Amniotic stem cell (primary cell): ENCODE measurements at places on chromosomes 5 and 9.

DNA sequence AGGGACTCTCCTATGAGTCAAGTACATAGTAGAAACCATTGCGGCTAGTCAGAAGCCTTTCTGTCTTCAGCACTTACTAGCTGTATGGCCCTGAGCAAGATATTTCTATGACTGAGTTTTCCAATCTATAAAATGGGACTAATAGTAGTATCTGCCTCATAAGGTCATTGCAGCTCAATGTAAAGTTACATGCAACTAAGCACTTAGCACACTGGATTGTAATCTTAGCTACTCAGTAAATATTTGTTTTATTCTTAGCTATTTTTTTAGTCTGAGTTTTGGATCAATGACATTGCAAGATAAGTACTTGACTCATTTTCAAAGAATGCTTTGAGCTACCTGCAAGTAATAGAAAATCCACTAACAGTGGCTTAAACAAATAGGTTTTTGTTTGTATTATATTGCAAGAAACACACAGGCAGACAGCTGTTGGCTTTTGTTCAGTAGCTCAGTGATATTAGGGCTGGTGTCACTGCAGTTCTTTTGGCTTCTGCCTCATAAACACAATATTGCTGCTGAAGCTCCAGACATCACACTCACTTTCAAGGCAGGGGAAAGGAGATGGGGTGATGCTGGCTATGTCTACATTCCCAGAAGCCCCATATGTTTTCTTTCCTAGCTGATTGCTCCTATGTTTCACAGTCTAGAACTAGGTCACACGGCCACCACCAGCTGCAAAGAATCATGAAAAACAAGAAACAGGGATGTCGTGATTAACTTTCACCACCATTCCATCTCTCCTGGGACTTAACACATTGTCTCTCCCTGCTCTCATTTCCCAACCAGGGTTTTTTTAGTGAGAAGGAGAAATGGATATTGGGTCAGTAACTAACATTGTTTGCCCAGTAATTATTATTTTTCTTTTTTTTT is 26.9 kb upstream of the FAT2 start:
- no peak for DNase-seq

DNA sequence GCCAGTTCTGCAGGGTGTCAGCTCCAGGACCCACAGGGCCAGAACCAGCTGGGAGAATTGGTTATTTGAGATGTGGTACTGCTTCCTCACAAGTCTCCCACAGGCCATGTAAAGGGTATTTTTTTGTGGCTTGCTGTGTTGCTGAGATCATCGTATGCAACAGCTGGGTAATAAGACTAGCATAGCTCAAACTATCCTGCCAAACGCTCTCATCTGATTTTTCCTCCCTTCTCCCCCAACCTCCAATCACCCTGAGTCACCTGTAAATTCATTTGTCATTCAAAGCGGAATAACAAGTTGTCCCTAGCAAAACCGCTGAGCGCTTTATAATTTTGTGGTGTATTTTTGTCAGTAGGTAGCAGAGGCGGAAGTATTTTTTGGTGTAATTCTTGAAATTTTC is 63.2 kb downstream of the NSG2 start:
- DNase-seq, result no peak

- no peak for DNase-seq
These were observed 50.4 kb upstream of the CDKN2AIPNL start for GRCh38 chr5:134462047-134462575.

DNA sequence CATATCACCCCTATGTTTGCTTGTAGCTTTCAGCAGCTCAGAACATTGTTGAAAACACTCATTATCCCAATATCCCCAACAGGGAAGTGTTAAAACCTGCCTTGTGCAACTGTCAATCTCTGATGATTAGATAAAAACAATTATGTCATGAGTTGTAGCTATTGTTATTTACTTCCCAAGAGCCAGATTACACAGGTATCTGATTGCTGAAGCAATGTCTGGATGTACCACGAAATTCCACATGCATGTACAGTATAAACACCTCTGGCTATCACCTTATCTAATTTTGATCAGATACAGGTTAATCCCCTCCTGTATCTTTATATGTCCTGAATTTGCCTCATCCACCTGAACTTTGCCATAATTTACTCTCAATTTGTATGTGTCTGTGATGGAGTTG is 38.7 kb downstream of the TMC1 start:
- no peak for DNase-seq

DNA sequence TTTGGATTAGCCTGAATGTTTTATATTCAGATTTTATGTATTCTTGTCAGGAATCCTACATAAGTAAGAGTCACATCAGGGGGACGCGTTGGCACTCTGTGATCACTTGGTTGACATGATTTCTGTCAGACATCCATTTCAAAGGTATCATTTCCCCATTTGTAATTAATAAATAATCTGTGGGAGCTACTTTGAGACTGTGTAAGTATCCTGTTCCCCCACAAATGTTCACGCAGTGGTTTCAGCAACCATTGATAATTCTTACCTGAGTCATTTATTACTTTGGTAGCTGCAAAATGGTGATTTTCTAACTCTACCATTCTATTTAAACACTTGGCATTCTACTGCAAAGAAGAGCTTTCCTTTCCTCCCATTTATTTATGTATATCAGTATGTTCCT is 56.9 kb upstream of the TBC1D2 start:
- no peak for DNase-seq

DNA sequence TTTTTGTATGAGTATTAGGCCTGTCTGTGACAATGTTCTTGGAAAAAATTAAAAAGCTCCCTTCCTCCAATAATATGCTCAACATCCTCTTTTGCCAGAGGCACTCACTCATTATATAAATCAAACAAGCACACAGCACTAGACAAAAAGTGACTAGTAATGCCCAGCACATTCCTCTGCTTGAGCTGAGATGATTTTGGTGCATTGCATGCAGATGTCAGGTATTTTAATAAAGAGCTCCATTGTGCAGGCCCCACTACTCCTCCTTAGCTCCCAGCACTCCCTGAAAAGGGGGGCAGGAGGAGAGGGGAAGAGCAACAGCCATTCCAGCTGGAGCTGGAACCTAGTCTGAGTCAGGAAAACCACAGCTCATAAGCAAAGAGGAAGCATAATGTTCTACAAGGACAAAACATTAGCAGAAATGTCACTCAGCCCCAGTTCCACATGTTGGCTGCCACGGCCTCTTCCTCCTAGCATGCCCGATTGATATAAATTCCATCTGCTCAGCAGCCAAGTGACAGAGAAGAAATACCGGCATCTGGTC is 348.5 kb downstream of the BNC2 start:
- peak; percentile 58 for DNase-seq

- no peak for DNase-seq
These were observed 8.7 kb upstream of the ERAP1 start for GRCh38 chr5:96816411-96816939.

DNA sequence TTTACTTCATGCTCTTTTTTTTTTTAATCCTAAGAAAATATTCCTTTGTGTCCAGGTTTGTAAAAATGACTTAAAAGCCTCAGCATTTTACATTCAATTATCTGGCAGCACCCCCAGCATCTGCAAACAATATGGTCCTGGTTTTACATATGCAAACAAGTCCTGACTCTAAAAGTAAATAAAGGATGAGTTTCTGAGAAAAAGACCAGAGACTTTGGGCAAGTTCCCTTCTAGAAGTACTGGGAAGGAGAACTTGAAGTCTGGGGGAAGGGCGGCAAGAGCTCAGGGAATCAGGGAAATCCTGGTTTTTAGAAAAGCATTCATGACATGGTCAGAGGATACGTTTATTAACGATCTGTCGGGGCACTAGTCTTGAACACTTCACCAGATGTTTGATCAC is 25.8 kb downstream of the COL23A1 start:
- DNase-seq, result no peak

GRCh38 chr9:127980060-127980705 is 606 bp downstream of the EEIG1 start:
- DNase-seq, result no peak

DNA sequence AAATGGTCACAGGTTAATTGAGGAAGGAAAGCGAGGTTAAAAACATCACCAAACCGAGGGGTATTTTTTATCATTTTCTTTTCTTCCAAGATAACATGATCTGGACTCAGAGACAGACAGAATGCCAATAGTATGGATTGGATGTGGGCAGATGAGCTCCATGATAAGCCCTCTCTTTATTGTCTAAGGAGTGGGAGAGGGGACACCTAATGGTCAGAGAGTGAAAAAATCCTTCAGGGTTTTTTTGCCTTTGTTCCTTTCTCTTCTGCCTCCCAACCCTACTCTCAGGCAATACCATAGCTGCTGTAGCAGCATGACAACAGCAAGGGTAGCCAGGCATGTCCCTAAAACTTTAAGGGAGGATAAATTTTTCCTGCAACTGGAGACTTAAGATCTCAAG is 94.7 kb downstream of the DIRAS2 start:
- no peak for DNase-seq

DNA sequence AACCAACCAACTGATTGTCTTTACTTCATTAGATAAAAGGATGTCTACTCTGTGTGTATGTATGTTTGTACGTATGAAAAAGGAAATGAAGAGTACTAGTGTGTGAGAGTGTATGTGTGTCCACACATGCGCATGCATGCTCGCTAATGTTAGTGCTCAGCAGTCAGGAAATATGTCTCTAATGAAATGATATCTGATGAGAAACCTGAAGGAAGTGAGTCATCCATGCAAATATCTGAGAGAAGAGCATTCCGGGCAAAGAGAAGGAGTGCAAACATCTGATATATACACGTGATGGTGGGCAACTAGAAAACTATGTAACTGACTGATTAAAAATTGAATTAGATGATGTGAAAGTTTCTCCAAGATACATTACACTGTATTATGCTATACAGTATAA is 29.6 kb upstream of the UGCG start:
- DNase-seq, result peak; percentile 7

GRCh38 chr9:101372327-101373118 is 12.3 kb downstream of the BAAT start:
- DNase-seq, result no peak

DNA sequence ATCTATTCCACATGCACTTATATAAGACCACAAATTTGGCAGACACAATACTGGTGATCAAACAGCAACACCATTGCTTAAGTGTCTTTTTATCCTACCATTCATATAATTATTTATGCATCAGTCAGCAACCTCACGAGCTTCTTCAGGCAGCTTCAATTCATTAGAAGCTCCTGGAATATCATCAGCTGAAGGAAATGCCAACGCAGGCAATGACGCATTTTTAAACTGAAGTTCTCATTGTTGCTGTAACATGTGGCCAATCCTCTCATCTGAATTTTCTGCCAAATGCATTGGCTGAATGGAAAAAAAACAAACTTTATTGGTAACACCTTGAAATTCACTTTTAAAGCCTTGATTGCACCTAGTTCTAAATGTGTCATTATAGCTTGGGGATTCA is 376.4 kb upstream of the RGMB start:
- DNase-seq, result no peak

GRCh38 chr5:126253406-126253805 is 169.8 kb upstream of the GRAMD2B start:
- DNase-seq, result no peak

GRCh38 chr5:145062280-145063062 is 772.7 kb downstream of the PRELID2 start:
- no peak for DNase-seq

GRCh38 chr9:8857926-8858595 is 1058.5 kb upstream of the DMAC1 start:
- no peak for DNase-seq

DNA sequence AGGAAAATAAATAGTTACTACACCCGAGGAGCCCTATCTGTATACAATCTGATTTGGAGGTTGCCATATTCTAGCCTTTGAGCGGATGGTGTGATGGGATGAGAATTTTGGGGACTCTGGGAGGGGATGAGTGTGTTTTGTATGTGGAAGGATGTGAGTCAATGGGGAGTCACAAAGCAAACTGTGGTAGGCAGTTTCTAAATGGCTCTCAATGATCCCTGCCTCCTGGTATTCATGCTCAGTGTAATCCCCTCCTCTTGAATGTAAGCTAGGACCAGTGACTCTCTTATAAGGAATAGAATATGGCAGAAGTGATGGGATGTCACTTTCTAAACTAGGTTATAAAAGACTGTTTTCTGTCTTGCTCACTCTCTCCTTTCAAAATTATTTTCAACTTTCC is 205.7 kb upstream of the RIOK2 start:
- no peak for DNase-seq

GRCh38 chr5:102638912-102639652 is 116.0 kb upstream of the PAM start:
- no peak for DNase-seq

DNA sequence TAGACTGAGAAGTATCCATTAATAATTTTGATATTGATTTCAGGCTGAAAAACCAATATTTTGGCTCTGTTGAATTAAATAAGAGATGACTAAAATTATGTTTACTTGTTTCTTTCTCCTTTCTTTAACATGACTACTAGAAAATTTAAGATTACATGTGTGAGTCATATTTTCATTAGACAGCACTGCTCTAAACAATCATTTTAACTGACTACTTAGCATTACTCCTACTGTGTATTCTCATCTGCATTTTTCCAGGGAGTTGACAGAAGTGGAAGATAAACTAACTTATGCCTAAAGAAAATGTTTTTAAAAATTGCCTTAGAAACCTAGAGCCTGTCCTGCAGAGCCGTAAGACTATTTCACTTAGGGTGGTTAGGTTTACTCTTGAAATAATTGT is 29.1 kb downstream of the TNC start:
- DNase-seq, result no peak

DNA sequence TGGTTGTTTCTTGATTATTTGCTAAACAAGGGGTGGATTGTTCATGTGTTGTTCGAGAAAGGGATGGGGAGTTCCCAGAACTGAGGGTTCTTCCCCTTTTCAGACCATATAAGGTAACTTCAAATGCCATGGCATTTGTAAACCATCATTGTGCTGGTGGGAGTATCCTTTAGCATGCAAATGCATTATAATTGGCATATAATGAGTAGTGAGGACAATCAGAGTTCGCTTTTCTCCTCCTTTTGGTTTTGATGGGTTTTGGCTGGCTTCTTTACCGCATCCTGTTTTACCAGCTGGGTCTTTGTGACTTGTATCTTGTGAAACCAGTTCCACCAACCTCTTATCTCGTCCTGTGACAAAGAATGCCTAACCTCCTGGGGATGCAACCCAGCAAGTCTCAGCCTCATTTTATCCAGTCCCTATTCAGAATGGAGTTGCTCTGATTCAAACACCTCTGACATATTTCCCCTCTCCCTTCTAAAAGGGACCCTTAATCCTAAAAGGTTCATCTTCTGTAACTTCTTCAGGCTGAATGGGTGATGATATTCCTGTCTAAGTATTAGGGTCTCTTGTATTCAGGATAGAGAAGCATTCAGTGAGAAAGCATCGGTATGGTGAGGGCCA is 8.7 kb upstream of the FBN2 start:
- no peak for DNase-seq

DNA sequence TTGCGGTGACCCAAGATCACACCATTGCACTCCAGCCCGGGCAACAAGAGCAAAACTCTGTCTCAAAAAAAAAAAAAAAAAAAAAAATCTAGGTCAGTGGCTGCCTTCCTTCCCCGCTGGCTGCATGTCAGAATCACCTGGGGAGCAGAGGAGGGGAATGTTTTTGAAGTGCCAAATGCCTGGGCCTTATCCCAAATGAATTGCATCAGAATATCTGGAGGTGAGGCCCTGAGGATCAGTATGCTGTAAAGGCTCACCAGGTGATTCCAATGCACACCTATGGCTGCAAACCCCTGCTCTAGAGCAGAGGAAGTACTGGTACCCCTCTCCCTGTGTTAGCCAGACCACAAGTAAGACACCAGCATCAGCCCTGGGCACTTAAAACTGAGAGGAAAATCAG is 44.7 kb upstream of the GABRP start:
- DNase-seq, result no peak

GRCh38 chr9:135504262-135505243 is 4.1 kb downstream of the MRPS2 start:
- no peak for DNase-seq

- DNase-seq, result peak; percentile 70
These were observed 13.1 kb downstream of the PALM2AKAP2 start for GRCh38 chr9:109792951-109793546.
